ENCODE measurements at places on chromosomes 6 and 20. TPM values are rescaled to one million over a fixed set of nuclear protein-coding genes. Genes with fewer than 3 reads are reported as not detected.
A peak's percentile ranks its signal among the peaks of the same experiment; 100 is the strongest.

DNA sequence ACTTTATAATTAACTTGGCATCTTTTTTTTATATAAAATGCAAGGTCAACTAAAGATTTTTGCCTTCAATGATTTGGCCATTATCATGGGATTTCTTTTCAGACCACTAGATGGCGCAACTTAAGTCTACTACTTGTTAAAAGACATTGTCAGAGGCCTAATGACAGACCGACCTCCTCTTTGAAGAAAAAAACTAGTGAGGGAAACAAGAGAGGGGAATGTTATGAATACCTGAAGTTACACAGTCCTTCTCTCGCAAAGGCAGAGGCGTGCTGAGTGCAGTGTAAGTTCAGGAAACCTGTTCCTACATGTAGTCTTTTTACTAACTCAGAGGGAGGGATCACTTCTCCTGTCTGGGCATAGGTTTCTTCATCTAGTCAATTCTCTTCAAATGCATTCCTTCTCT, 9.3 kb downstream of the TRAPPC3L start:
- DNase-seq, result no peak

Gene DPPA5
- total RNA-seq, result not detected

DNA sequence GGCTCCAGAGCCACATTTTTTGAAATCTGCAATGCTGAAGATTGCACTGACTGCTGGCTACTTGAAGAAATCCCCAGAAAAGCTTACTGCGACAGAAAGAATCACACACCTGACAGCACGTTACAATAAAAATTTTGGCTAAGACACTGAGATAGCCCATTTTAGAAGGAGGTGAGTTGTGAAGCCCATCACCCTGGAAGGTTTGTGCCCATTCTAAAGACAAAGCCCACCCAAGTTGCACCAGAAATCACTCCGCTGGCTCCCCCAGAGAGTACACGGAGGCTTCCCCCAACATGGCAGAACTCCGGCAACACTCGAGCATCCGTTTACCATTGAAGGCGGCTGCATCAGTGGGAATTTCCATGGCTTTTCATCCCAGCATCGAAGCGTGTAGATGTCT, 29.4 kb downstream of the LPA start:
- no peak for DNase-seq

Gene TLDC2
- not detected for total RNA-seq

DNA sequence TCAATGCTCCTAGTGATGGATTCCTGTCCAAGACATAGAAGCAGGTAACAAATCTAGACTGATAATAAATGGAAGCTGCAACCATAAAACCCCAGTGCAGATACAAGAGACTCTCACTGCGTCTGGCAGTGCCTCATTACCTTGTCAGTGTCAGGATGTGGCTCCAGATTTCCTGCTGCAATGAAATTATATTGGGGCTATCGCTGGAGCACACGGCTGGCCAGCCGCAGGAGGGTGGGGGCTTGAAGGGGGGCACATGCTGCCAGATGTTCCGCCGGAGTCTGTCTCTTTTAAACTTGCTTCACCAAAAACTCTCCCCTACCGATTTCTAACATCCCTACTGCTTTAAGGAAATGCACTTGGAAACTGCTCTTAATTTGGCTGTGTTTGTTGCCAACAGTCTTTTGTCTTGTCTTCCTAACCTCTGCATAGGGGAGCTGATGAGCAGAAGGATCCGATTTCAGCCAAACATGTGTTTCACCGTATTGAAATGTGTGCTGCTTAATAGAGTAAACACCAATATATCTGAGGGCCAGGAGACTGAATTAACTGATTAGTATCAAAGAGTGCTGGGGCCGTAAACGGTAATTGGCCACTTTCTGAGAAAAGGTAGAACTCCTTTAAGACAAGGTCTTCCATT, 102.2 kb upstream of the EXOC2 start:
- no peak for DNase-seq

Gene CTAGE9
- not detected for total RNA-seq

- no peak for DNase-seq
Observed at GRCh38 chr6:31114970-31115849, 610 bp downstream of the PSORS1C1 start.

Gene LAMA4
- total RNA-seq, result not detected

Gene CGA
- total RNA-seq, result not detected

Gene PRELID3B
- total RNA-seq, result 88.7 TPM

- DNase-seq, result no peak
Observed at GRCh38 chr6:15260099-15260821, 14.4 kb downstream of the JARID2 start.

- peak; percentile 28 for DNase-seq
Observed at GRCh38 chr6:24910331-24910960, 25.3 kb downstream of the RIPOR2 start.

GRCh38 chr6:21986703-21987102, 310.1 kb downstream of the PRL start:
- DNase-seq, result no peak

Gene TMEM74B
- total RNA-seq, result 1.8 TPM

Gene TDP2
- total RNA-seq, result 45.4 TPM

Gene WFDC6
- total RNA-seq, result not detected

DNA sequence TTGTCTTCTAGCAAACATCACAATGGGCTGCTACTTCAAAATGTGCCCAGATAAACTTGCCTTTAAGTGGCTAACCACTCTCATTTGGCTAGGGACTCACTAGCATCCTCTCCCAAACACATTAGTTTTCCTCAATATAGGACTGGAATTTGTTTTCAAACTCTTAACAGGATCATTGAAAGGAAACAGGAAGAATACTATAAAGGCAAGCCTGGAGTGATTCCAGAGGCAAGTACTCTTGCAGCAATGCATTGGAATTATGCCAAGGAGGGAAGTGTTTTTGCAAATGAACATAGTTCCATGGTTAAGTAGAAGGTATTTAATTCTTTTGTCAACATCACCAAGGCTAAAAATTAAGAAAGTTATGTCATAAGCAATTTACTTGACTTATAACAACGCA, 12.2 kb downstream of the EPHA7 start:
- DNase-seq, result no peak

Gene MYBL2
- 73.5 TPM for total RNA-seq

Gene TNNC2
- total RNA-seq, result not detected

- DNase-seq, result no peak
Observed at GRCh38 chr6:133132466-133132971, 108.6 kb upstream of the EYA4 start.

All from activated CD4-positive, alpha-beta memory T cell treated with anti-CD3 and anti-CD28 coated beads, Interleukin-2, amount 10 ng/mL, durations not matched to agents 7 days and 5 days (primary cell).